ENCODE measurements at places on chromosomes 12 and 14.

GRCh38 chr12:62044450-62045135, 215.6 kb upstream of the USP15 start:
- DNase-seq, result peak; percentile 27

DNA sequence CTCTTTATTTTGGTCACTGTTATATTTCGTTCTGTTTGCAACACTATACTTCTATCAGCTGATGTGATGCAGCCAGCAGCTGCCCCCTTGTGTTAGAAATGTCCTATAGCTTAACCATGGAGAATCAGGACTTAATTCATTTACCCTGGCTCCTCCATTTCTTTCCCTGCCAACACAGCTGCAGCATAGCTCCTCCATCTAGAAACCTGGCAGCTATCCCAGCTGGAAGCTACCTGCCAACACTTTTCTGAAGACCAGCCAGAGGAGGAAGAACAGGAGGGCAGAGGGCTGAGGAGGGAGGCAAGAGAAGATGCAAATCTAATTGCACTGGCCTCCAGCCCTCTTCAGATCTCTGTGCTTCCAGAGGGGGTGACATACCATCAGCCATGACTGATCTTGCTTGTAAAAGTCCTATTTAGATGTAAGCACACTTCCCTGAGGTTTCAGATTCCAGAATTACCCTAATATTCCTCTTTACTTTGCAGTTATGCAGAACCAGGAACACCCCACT, 156.8 kb upstream of the TMEM260 start:
- DNase-seq, result peak; percentile 89

- no peak for DNase-seq
These were observed 35.9 kb upstream of the MED13L start for GRCh38 chr12:116313194-116313927.

DNA sequence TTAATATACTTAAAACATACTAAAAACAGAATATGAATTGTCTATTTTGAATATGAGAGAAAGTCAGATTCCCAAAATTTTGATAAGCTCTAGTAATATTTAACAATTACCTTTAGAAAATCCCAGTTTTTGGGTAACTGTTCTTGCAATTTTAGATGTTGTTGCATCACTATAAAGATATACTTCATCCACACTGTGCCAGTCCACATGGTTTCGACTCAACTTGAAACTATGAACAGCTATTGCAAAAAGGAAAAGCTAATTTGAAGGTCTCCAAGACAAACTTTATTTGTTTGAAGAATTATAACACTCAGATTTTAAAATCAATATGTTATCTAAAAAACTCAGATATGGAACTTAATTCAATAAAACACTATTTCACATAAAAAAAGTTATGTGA, 59.9 kb downstream of the DDHD1 start:
- DNase-seq, result no peak

DNA sequence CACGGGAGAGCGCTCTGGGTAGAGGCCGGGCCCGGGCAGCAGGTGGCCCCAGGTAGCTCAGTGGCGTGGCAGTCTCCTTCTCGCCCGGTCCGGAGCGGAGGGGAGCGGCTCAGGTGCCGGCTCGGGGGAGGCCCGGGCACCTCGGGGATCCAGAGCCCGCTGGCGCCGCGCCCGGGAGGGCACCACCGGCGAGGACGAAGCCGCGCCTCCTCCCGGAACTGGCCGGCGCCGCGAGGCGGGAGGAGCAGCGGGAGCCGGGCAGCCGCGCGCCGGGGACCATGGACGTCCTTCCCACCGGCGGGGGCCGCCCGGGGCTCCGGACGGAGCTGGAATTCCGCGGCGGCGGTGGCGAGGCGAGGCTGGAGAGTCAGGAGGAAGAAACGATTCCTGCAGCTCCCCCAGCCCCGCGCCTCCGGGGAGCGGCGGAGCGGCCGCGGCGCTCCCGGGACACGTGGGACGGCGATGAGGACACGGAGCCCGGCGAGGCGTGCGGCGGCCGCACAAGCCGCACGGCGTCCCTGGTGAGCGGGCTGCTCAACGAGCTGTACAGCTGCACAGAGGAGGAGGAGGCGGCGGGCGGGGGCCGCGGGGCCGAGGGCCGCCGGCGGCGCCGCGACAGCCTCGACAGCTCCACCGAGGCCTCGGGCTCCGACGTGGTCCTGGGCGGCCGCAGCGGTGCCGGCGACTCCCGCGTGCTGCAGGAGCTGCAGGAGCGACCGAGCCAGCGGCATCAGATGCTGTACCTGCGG, 21.5 kb upstream of the GNS start:
- no peak for DNase-seq

- no peak for DNase-seq
These were observed 87.1 kb upstream of the ATF7IP start for GRCh38 chr12:14278294-14278953.

- DNase-seq, result no peak
These were observed 350.5 kb upstream of the OR4E1 start for GRCh38 chr14:22024137-22024536.
